Airway epithelial cell (primary cell): ENCODE measurements at places on chromosomes 13 and 19. TPM values are rescaled to one million over a fixed set of nuclear protein-coding genes. Genes with fewer than 3 reads are reported as not detected.

The CEACAM4 gene
- total RNA-seq = not detected in 2 replicates

The ZNF534 gene
- total RNA-seq = not detected in 2 replicates

The LGALS7B gene
- 222 and 322 TPM in 2 replicates for total RNA-seq

The ZNF433 gene
- 3.8 and 5.3 TPM in 2 replicates for total RNA-seq

The PRR20B gene
- total RNA-seq = not detected in 2 replicates

The PSG5 gene
- 0.35 TPM in 1 of 2 replicates, not detected in the other for total RNA-seq
